ENCODE measurements at places on chromosomes 6 and 20.

- DNase-seq, result no peak
Measured at GRCh38 chr6:157586476-157587126, 205.6 kb downstream of the ZDHHC14 start.

- DNase-seq, result no peak
Measured at GRCh38 chr20:32337937-32338661, 20.0 kb upstream of the ASXL1 start.

GRCh38 chr6:22764496-22764895 is 195.1 kb downstream of the HDGFL1 start:
- DNase-seq, result no peak

DNA sequence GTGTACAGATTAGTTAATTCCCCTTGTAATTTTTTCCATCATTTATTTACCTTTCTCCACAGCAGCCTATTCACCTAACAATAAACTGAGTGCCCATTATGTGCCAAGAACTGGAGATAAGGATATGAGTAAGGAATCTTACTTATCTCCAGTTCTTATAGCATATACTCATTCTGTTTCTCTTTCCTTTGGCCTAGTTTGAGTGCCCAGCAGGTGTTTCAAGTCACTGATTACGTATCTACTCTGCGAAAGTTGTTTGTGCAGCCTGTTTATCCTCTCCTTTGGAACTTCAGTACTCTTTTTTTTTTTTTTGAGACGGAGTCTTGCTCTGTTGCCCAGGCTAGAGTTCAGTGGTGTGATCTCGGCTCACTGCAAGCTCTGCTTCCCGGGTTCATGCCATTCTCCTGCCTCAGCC is 17.3 kb upstream of the POU5F1 start:
- no peak for DNase-seq

- DNase-seq, result peak; percentile 27
Measured at GRCh38 chr6:34237722-34238584, 1.3 kb downstream of the HMGA1 start.

- no peak for DNase-seq
Measured at GRCh38 chr6:37373822-37374471, 20.2 kb downstream of the RNF8 start.
